NCI-H2081 treated with DMSO at 0.1 percent for 48 hours (cell line): ENCODE measurements at places on chromosomes 1 and 21.

DNA sequence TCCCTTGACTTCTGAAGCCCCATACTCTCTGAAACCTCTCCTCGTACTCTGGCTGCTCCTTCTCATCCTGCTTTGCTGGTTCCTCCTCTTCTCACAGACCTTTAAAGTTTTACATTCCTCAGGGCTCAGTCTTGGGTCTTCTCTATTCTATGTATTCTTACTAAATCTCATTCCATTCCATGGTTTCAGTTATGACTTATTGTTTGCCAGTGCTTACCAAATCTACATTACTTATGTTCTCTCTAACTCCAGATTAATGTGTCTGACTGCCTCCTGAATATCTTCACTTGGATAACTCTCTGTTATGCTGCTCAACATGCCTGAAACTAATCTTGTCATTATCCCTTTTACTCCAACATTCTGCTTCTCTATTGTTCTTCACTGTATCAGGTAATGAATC is 5.4 kb upstream of the SLC35D1 start:
- no peak for DNase-seq

GRCh38 chr1:2300851-2301606 is 72.9 kb downstream of the SKI start:
- no peak for DNase-seq

GRCh38 chr1:30538993-30539867 is 184.2 kb downstream of the MATN1 start:
- no peak for DNase-seq

GRCh38 chr21:22399681-22400514 is 1401.7 kb downstream of the NCAM2 start:
- DNase-seq, result no peak

GRCh38 chr1:44721485-44722361 is 9.2 kb downstream of the RNU5D-1 start:
- no peak for DNase-seq

GRCh38 chr1:25545767-25546166 is 2.4 kb downstream of the LDLRAP1 start:
- no peak for DNase-seq

DNA sequence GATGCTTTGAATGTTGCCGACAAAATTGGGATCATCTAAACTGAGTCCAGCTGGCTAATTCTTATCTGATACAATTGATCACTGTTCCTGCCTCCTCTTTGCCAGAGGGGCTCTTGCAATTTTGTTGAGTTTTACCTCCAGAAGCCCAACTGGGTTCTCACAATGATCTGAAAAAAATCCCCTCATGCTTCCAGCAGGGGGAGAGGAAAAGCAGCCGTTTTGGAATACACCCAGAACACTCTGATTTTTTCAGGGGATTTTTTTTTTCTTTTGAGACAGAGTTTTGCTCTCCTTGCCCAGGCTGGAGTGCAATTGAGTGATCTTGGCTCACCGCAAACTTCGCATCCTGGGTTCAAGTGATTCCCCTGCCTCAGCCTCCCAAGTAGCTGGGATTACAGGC is 13.9 kb upstream of the RERE start:
- no peak for DNase-seq

DNA sequence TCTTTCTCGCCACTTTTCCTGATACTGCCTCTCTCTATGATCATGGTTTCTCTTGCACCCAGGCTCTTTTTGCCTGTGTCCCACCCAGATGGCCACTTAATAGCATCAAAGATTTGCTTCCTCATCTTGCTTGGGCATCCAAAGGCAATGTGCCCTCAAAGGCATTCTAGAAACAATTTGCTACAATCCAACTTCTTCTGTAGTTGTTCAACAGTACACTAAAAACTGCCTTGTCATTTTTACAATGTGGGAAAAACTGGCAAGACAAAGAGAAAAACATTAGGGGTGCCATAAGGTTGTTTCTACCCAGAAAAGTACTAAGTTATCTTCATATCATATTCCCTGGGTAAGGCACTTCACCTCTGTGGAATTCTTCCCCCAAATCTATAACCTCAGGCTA is 16.5 kb upstream of the KLF18 start:
- DNase-seq, result no peak

- DNase-seq, result no peak
Observed at GRCh38 chr1:7898962-7899361, 41.7 kb downstream of the TNFRSF9 start.

GRCh38 chr1:219580009-219580676 is 32.8 kb downstream of the ZC3H11B start:
- DNase-seq, result no peak

DNA sequence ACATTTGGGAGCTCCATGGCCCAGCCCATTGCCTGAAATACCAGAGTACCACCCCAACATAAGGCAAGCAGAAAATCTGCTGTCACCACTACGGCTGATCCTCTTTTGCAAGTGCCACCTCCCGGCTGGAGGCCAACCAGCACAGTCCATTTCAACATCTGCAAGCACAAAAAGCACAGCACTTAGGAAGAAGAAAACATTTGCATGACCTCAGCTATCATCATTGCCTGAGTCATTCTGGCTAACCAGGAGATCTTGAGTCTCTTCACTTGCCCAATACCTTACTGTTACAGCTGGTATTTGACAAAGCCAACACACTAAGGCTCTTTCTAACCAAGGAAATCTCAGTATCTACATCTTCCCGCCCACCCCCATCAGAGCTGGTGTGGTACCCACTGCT is 55.9 kb downstream of the NEK7 start:
- no peak for DNase-seq

- DNase-seq, result no peak
Observed at GRCh38 chr1:226207048-226207447, 16.4 kb upstream of the MIXL1 start.

DNA sequence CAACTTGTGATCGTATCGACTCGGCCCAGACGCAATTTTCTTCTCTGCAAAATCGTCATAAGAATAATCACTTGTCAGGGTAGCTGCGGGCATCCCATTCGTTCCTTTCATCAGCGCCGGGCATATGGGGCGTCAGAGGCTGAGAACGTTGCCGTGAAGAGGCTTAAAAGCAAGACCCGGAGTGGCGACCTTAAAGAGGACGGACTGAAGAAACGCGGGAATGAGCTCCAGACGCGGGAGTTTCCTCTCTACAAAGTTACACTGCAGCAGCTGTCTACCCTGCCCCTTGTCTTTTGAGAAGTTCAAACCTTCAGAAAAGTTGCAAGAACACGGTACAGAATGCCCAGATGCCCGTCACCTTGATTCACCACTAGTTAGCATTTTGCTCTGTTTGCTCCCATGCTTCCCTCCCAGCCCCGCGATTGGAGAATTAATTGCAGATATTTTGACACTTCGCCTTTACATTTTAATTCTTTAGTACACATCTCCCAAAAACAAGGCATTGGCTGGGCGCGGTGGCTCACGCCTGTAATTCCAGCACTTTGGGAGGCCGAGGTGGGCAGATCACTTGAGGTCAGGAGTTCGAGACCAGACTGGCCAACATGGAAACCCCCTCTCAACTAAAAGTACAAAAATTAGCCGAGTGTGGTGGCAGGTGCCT is 967 bp downstream of the CENPS start:
- DNase-seq, result no peak

- no peak for DNase-seq
Observed at GRCh38 chr1:155005076-155006011, 2.7 kb downstream of the ZBTB7B start.
